Mesenteric fat pad (tissue), 1 donor: ENCODE measurements at places on chromosomes 2 and 18. TPM values are rescaled to one million over a fixed set of nuclear protein-coding genes. Genes with fewer than 3 reads are reported as not detected.

DNA sequence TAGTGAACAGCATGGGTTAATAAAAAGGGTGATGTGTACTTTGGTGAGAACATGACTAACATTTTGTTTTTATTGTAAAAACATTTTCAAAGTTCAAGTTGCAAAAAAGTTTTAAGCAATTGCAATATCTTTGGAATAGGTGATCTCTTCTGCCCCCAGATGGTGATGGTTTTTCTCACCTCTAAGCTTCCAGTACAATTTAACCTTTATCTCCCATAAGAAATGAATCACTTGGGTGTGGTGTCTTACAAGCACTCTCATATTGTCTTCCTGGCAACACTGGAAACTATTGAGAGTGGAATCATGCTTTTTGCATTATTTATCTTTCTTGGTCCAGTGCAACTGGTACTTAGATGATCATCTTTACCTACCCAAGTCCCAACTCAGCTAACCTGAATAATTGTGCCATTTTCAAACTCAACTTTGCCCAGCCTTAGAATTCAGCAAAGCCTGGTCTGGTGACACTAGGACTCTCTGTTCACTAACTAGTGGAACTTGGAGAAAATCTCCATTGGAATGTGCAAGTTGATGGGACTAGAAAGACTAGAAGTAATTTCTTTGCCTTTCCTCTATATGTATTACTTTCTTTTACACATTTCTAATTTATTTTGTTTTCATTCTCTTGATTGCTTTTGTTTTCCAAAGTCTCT, 964.7 kb upstream of the ZEB2 start:
- no peak for DNase-seq

DNA sequence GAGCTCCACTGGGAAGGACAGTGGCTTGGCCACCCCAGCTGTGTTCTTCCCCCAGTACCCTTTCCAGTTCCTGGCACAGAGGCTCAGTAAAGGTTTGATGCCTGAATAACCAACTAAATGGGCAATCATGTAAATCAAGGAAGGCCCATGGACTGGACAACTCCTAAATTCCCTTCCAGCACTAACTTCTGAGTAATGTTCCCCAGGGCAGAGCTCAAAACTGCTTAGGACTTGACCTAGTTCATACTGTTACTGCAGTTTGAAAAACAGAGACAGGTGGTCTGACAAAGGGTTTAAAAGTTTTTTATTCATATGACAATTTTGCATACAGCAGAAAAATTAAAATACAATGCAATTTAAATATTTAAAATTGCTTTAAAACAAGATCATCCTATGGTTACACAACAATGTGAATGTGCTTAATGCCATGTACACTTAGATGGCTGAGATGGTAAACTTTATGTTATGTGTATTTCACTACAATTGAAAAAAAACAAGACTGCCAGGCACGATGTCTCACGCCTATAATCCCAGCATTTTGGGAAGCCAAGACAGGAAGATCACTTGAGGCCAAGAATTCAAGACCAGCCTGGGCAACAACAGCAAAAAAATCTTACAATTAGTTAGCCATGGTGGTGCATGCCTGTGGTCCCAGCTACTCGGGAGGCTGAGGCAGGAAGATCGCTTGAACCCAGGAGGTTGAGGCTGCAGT, 26.2 kb downstream of the PCBP1 start:
- no peak for DNase-seq

- no peak for DNase-seq
Observed at GRCh38 chr2:55097461-55098410, 47.5 kb upstream of the RTN4 start.

HAAO gene
- 2.8 TPM for total RNA-seq

SATB2 gene
- 8.3 TPM for total RNA-seq

DNA sequence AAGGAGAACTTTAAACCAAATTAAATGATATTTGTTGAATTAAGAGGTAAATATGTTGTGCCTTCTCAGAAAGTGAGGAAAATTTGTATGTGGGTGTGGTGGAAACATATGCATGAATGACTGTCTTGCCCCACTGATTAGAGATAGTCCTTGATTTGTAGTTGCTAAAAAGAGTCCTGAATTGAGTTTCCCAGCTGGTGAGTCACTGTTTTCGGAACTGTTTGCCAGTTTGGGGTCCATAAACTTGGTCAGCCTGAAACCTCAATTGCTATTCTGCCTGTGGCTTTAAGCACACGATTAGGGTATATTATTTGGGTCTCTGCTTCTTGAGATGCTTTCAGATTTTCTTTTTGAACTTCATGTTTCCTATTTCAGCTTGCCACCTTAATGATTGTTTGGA, 53.3 kb downstream of the PIKFYVE start:
- no peak for DNase-seq

DNA sequence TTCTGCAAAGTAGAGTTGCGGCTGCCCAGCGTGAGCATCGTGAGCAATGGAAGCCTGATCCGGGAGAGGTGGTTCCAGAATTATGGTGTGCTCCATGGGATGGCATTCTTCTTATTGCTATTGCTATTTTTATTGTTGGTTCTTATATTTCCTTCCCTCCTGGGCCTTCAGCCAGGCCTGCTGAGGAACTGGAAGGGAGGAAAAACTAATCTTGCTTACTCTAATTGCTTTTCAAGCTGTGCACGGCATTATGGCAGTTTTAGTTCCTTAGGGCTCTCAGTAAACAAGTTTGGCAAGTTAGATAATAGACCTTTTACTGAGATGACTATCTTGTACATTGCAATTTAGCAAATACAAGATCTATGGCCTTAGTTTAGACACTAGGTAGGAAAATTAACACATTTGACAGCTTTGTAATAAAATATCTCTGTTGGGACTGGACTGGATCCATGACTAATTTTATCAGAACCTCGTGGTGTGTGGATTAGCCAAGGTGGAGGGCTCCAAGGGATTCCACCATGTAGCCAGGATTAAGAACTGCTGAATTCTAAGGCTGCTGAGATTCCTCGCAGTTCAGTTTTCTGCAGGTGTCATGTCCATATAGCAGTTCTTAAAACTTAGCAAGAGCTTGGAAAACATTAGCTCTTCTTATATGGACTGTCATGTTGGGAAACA, 6.0 kb downstream of the RSAD2 start:
- DNase-seq, result no peak

EIF2AK2 gene
- total RNA-seq, result 56.2 TPM

DNA sequence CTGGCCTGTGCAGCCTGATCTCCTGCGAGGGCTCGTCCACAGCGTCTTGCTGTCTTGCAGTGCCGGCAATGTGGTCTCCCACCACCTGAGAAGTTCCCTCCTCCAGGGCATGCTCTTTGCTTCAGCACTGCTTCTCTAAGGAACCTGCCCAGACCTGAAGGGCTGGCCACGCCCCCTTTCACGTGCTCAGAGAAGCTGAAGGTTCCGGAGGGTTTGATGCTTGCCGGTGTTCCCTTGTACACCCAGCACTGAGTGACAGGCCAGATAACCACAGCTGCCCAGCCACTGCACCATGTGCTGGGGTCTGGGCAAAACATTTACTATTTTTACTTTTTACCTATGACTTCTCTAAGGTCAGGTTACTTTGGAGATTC, 1.7 kb upstream of the POLR2D start:
- peak; percentile 89 for DNase-seq

DNA sequence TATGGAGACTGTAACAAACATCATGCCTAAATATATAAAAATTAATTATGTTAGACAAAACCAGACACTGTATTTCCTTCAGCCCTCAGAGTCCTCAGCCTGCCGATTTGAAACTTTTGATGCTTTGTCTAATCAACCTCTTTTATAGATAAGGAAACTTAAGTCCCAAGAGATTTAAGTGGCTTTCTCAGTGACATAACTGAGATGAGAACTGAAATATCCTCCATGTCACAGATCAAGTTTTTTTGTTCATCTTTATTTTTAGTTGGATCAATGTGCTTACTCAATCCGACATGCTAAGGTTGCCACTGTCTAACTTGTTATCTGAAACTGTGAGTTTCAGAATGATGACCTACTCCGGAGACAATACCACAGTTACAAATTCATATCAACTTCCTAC, 72.3 kb downstream of the BARD1 start:
- no peak for DNase-seq

KLF7 gene
- 68.9 TPM for total RNA-seq

DNA sequence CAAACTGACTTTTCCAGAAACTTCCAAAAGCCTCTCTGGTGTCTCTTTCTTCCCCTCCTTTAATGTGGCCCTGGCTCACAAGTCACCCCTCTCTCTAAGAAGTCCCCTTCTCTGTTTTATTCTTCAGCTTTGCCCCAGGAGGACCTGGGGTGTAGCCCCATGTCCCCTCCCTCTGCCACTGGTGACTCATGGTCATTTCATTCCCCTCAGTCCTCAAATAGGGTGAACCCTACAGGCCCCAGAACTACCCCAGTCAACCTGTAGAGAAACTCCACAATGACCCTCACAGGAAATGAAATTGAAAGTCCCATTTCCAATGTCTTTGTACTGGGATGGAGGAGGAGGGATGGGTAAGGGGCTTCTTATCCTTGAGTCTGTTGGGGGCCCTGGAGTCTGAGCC, 6.2 kb upstream of the SPEG start:
- no peak for DNase-seq

DNA sequence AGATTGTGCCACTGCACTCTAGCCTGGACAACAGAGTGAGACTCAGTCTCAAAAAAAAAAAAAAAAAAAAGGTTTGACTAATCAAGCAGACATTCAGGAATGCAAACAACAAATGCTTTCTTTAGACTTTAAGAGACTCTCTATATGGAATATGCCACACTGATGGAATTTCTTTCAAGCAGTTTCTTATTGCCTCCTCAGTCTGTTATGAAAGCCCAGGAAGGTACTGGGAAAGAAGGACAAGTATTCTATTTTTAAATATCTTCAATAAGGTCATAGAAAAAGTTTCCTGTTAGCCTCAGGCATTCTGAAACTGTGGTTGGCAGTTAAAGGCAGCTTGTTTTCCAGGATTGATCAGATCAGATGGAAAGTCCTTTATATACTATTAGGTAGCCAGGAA, 241.6 kb downstream of the PIK3C3 start:
- DNase-seq, result no peak

GRCh38 chr2:64727013-64727767, 73.5 kb upstream of the SERTAD2 start:
- DNase-seq, result no peak

- no peak for DNase-seq
Observed at GRCh38 chr2:229511524-229511923, 202.8 kb downstream of the DNER start.

DNA sequence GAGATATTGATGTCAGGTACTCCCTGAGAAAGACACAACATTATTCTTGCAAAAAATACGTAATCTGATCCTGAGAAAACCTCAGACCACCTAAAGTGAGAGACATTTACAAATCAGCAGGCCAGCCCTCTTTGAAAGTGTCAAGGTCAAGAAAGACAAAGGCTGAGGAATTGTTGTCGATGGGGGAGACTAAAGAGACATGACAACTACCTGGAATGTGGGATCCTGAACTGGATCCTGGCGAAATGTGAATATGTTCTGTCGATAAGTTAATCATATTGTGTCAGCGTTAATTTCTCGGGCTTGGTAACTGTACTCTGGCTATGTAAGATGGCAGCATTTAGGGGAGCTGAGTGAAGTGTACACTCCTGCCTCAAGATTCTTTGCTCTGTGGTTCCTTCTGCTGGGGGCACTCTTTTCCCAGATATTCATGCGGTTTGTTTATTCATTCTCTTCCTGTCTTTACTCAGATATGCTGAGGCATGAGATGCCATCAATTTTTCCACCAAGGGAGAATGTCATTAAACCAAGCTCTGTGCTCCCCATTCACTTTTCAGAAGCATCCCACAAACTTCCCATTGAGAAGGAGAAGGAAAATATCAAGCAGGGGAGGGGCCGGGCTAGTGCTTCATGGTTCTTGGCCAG, 154.9 kb downstream of the CAPN13 start:
- DNase-seq, result no peak

PPP1R1C gene
- total RNA-seq, result not detected
